ENCODE measurements at places on chromosomes 16 and 17. TPM values are rescaled to one million over a fixed set of nuclear protein-coding genes. Genes with fewer than 3 reads are reported as not detected.

KRT31 gene
- total RNA-seq: not detected

CMTM2 gene
- total RNA-seq: not detected

HERPUD1 gene
- 1,046 TPM for total RNA-seq

SOX8 gene
- total RNA-seq: 1.2 TPM

SPNS2 gene
- total RNA-seq: 0.66 TPM

PRCD gene
- total RNA-seq: 34.4 TPM

KCNG4 gene
- not detected for total RNA-seq

CRYM gene
- total RNA-seq: 8.2 TPM

NOD2 gene
- 2.9 TPM for total RNA-seq

EFNB3 gene
- total RNA-seq: not detected

CA7 gene
- not detected for total RNA-seq

NOXO1 gene
- total RNA-seq: 0.74 TPM

C16orf54 gene
- 68.3 TPM for total RNA-seq

DHX38 gene
- 114 TPM for total RNA-seq

CRYBA1 gene
- not detected for total RNA-seq

WFIKKN2 gene
- not detected for total RNA-seq

G6PC1 gene
- not detected for total RNA-seq

FBXW10 gene
- total RNA-seq: not detected

AIPL1 gene
- not detected for total RNA-seq

TBC1D3I gene
- total RNA-seq: 1.9 TPM

PPM1E gene
- not detected for total RNA-seq

NTN3 gene
- total RNA-seq: not detected

KRT15 gene
- total RNA-seq: not detected

DHRS11 gene
- 7.3 TPM for total RNA-seq

DHRS7C gene
- total RNA-seq: not detected

CCDC78 gene
- 11.2 TPM for total RNA-seq

PKD1 gene
- total RNA-seq: 116 TPM

KRTAP3-2 gene
- not detected for total RNA-seq

EIF1 gene
- total RNA-seq: 773 TPM

OR2C1 gene
- 1.4 TPM for total RNA-seq

ITGAD gene
- total RNA-seq: not detected

RHOT2 gene
- 215 TPM for total RNA-seq

TK2 gene
- total RNA-seq: 10.3 TPM

CCL17 gene
- not detected for total RNA-seq

RNF222 gene
- total RNA-seq: not detected

CEP131 gene
- 19.3 TPM for total RNA-seq

CACNG5 gene
- not detected for total RNA-seq

PRR29 gene
- total RNA-seq: not detected

DDX52 gene
- total RNA-seq: 38.2 TPM

RCVRN gene
- total RNA-seq: not detected

MAF gene
- total RNA-seq: 0.15 TPM

SLC6A2 gene
- total RNA-seq: not detected

CYB561 gene
- 4.9 TPM for total RNA-seq

HAGH gene
- total RNA-seq: 49.7 TPM

KRTAP4-9 gene
- total RNA-seq: not detected

HOXB7 gene
- 0.36 TPM for total RNA-seq

ACE gene
- total RNA-seq: 0.67 TPM

SBK1 gene
- total RNA-seq: 1.3 TPM

NECAB2 gene
- not detected for total RNA-seq

TNFRSF17 gene
- total RNA-seq: 6.3 TPM

CCL15 gene
- total RNA-seq: not detected

C16orf96 gene
- 0.66 TPM for total RNA-seq

TOM1L1 gene
- not detected for total RNA-seq

MLX gene
- 71.5 TPM for total RNA-seq
